ENCODE measurements at places on chromosomes 1 and 21.

GRCh38 chr1:48196237-48196636 is 26.3 kb upstream of the SLC5A9 start:
- no peak for DNase-seq

- no peak for DNase-seq
Observed at GRCh38 chr1:11417162-11417561, 61.8 kb upstream of the DISP3 start.

GRCh38 chr1:10539411-10540043 is 64.8 kb downstream of the PEX14 start:
- DNase-seq = no peak

GRCh38 chr1:39522661-39523567 is 31.5 kb downstream of the BMP8A start:
- no peak for DNase-seq

- no peak for DNase-seq
Observed at GRCh38 chr1:39452081-39452480, 39.4 kb upstream of the BMP8A start.

GRCh38 chr21:24197132-24197643 is 1410.1 kb downstream of the MRPL39 start:
- no peak for DNase-seq

GRCh38 chr1:247812637-247813036 is 11.3 kb downstream of the OR14A16 start:
- no peak for DNase-seq

DNA sequence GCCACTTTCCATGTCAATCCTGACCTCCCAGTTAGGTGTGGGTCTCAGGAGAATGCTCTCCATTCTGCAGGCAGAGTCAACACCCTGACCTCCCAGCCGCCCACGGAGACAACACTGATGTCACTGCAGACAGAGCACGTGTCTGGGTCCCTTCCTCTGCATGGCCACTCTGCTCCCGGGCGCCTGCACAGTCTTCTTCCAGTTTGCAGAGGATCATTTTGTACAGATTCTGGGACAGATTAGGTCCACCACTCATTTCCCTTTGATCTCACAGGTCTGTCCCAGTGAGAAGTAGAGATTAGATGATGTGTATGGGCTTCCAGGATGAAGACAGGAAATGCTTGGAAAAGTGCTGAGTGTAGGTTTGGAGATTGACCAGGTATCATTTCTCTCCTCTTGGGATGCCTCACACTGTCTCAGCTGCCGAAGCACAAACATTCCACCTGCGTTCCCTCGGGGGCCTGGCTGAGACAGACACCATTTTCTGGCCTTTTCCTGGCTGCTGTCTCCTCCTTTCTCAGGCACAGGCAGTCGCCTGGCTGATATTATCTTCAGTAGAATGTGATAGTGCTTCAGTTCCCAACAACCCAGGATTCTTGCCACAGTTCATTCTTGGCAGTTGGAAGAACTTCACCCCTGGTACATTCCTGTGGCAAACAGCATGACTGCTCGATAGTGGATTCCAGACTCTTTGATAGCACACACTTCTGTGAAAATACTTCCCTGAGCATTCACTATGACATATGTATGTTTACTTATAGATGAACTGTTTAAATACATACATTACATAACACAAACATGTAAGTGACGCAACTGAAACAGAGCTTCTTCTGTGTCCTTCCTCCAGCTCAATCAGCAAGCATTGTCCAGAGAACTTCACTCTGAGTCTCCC is 7.9 kb downstream of the MYBPHL start:
- no peak for DNase-seq

- no peak for DNase-seq
Observed at GRCh38 chr1:6545276-6546112, 8.8 kb downstream of the NOL9 start.

DNA sequence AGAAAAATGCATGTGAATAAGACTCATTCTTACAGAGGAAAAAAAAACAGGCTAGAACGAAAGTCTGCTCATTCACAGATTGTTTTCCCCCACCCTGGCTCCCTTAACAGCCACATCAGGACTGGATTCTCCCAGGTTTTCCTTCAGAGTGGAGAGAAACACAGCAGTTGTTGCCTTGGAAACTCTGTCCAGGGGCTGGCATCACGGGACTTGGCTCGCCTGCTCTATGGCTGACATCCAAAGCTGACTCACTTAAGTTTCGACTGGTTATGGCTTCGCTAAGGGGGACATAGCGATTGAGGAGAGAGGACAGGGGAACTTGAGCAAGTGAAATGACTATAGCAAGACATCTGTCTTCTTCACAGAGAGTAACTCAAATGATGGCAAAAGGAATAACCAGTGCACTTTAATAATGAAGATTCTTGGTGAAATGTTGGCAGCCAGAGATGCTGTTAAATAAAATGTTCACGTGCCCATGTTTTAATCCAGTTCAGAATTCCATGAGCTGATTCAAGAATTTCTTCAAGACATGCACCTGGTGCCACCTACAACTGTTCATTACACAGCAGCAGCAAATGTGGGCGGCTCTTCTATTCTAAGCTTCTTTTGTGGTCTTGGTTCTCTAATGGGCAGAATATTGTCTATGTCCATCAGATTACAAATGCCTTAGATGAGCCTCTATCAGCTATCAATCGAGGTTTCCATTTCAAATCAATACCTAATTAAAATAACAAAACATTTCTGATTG is 21.8 kb downstream of the MIS18A start:
- no peak for DNase-seq

- DNase-seq = no peak
Observed at GRCh38 chr1:182129398-182129797, 67.9 kb upstream of the ZNF648 start.

- DNase-seq = no peak
Observed at GRCh38 chr21:38165466-38166172, 91.2 kb upstream of the KCNJ15 start.

DNA sequence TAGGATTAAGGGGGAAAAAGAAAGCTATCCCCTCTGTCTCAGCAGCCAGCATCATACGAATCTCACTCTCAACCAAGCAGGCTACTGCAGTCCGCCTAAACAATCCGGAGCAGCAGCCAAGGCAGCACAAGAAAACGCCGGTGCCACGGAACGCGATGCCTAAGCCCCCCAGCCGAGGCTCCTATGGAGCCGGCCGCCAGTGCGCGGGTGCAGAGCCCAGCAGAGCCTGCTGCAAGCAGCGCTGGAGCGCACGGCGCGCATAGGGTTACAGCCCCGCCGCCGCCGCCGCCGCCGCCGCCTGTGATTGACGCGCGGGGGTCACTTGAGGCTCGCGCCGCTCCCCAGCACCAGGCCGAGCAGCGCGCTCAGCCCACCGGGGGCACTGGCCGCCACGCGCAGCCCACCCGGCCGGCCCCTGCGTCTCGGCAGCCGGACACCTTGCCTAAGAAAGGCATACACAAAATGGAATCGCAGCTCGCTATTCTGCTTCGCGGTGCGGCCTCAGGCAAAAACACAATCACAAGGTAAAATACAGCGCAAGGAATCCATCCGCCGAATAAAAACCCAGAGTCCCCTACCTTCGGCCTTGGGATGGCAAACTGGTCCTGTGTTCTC is 780 bp downstream of the HIVEP3 start:
- DNase-seq = no peak

DNA sequence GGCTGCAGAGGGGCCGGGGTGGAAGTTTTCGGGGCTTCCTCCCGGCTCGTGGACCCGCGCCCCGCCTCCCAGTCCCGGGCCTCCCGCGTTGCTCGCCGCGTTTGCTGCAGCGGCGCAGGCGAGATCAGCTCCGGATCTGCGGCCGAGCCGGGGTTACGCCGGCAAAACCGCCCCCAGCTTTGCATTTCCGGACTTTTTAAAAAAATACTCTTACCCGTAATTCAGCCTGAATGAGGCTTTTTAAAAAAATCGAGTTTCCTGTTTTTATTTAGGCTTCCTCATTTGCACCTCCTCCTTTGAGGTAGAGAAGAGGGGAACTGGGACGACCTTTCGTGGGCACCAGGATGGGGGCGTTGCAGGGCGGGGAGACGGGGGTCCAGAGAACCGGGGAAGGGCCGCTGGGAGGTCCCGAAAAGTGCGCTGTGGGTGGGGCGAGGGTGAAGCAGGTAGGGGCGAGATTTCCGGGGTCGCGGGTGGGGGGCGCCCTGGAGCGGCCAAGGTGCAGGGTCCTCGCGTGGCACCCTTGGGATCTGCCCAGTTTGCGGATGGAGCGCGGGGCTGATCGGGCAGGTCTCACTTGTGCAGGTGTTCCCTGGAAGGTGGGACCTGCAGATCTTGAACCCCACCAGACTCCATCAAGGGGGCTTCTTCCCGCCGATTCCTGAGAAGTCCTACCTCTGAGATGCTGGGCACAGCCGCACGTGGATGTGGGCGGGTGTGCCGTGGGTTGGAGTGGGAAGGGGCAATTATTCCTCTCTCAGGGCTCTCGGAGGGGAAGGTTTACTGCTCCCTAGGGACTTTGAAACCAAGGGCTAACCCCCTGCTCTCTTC is 1.1 kb downstream of the PIK3CD start:
- peak; percentile 49 for DNase-seq

DNA sequence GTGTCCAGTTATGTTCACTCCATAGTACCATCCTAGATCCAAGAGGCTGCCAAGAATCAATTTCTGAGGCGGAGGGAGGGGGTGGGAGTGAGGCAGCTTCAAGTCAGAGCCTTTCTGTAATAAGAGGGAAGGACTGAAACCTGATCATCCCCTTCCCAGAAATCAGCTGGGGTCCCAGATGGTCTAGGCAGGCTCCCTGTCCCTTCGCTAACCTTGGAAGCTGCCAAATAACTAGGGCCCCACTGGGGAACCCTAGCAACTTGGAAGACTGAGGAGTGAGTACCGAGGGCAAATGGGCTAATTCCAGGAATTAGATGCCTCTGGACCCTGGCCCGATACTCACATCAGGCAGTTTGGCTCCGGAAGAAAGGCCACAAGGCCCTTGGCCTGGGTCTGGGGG is 113.3 kb downstream of the NAV1 start:
- DNase-seq = no peak

GRCh38 chr1:155499953-155500639 is 62.5 kb downstream of the ASH1L start:
- no peak for DNase-seq

DNA sequence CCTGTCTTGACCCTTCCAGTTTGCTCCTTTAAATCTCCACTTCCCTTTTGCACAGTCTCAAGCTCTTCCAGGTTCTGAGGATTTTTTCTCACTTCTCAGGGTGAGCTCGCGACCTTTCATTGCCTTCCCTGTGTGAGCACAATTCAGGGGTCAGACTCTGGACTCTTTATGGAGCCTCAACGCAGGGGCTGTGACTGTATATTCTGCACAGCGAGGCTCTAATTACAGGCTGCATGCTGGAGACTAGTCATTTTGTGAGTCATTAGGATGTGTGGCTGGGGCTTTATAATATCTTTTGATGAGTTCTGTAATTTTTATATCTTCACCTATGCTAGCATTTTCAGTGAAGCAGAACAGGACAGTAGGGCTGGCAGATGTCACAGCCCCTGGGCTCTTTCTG is 270.7 kb downstream of the KAZN start:
- DNase-seq = no peak

All from stimulated activated CD8-positive, alpha-beta memory T cell treated with anti-CD3 and anti-CD28 coated beads, Interleukin-2, amount 100 ng/mL, for 1 hour (primary cell).